ENCODE measurements at places on chromosomes 1 and 21.

- peak; percentile 17 for DNase-seq
These were observed 38.6 kb upstream of the RCAN3 start for GRCh38 chr1:24463776-24464735.

DNA sequence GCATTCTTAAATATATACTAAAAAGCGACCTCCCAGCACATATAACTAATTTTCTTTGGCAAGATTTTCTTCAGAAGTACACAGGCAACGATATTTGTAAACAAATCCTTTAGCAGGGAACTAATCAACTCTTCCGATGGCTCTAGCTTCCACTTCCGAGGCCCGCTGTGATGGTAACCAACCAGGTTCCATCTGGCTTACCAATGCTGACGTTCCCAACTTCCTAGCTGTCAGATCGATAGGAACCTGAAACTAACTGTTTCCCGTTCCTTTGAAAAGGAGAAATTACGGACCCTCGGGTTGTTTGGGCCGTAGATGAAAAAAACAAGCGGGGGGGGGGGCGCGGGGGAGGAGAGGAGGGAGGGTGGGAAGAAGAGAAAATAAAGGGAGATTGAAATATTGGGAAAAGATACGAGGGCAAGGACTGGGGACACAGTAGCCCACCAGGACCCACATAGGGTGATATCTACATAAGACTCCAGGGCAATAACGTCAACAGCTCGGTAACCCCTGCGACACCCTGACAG lies 513 bp downstream of the GTF2B start:
- no peak for DNase-seq

GRCh38 chr1:105894006-105894405 lies 1162.5 kb upstream of the PRMT6 start:
- DNase-seq: peak; percentile 0

GRCh38 chr1:172108161-172108893 lies 267.0 kb downstream of the DNM3 start:
- peak; percentile 17 for DNase-seq

DNA sequence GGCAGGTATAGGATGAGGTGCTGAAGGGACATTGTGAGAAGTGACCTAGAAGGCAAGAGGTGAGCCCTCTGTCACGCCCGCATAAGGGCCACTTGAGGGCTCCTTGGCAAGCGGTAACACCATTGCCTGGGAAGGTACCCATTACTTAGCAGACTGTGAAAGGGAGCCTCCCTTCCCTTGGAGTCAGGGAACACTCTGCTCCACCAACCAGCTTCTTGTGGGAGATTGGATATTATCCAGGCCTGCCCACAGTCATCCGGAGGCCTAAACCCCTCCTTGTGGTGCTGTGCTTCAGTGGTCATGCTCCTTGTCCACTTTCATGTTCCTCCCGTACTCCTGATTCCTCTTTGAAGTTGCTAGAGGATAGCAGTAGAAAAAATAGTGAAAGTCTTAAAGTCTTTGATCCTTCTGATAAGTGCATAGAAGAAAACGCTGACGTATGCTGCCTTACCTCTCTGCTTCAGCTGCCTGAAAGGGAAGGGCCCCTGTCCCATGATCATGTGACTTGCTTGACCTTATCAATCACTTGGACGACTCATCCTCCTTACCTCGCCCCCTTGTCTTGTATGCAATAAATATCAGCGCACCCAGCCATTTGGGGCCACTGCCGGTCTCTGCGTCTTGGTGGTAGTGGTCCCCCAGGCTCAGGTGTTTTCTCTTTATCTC lies 16.0 kb downstream of the RBBP4 start:
- DNase-seq: no peak

DNA sequence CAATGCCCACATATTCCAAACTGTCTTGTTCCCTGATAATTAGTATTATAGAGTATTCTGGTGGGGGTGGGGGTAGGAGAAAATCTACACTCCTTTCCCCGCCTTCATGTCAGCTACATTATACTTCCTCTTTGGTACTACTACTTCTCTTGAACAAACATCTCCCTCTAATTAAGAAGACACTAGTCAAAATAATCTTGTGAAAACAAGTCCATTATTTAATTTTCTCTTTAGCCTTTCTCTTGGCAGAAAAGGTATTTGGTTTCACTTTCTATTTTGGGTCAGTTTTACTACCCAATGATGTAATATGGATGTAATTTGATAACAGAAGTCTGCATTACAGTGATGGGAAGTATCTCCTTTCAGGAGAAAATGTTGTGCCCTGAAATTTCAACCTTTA lies 22.5 kb downstream of the NTMT2 start:
- DNase-seq: no peak

DNA sequence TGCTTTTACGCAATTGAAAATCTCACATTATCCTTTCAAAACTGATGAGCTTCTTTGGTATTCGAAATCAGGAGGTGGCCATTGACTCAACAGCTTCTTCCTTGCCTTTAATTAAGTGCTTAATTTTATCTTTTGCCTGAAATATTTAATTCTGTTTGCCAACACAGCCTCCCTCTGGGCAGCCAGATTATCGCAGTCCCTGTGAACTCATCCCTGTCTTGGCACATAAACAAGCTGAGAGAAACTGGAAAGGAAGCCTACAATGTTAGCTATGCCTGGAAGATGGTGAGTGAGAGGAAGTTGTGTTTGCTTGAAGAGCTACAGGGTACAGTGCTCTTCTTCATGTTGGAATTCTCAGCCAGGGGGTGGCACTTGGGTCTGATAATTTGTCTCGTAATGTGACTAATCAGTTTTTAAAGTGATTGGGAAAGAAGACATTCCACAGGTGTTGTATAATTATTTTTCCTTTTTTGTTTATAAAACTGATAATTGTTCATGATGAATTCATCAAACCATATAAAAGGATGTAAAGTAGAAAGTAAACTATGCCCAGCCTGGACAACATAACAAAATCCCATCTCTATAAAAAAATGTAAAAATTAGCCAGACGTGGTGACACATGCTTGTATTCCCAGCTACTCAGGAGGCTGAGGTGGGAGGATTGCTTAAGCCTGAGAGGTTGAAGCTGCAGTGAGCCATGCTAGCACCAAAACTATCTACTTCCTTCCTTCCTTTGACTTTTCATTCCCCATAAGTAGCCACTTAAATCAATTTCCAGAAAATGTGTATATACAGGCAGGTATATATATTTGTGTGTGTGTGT lies 90.1 kb upstream of the RAVER2 start:
- DNase-seq: no peak

GRCh38 chr1:112722601-112723510 lies 7.7 kb upstream of the PPM1J start:
- DNase-seq: no peak

GRCh38 chr1:159161001-159161718 lies 10.3 kb upstream of the CADM3 start:
- DNase-seq: peak; percentile 71
